ENCODE measurements at places on chromosomes 16 and 17. TPM values are rescaled to one million over a fixed set of nuclear protein-coding genes. Genes with fewer than 3 reads are reported as not detected.

DNA sequence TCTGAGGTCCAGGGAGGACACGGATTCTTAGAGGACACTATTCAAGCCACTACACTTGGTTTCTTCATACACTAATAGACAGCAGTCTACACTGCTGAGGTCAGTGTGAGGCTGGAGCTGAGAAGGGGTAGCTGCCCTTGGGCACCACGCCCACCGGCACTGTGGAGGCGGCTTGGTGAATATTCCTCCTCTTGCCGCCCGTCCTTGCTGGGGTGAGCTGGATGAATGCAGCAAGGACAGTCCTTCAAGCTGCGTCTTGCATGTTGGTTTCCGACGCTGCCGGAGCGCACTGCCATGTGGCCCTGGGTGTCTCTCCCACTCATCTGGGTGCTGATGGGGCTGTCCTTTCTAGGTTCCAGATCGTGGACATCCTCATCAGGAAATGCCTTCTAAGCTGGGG, 2.6 kb downstream of the ZNF205 start:
- no peak for DNase-seq

DNA sequence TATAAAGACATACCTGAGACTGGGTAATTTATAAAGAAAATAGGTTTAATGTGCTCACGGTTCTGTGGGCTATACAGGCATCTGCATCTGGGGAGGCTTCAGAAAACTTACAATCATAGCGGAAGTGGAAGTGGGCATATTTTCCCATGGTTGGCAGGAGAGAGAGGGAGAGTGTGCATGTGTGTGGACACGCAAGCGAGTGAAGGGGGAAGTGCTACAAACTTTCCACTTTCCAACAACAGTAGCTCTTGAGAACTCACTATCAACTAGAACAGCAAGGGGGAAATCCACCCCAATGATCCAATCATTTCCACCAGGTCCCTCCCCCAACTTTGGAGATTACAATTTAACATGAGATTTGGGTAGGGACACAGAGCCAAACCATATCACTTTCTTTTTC, 11.1 kb downstream of the TAOK1 start:
- no peak for DNase-seq

DNA sequence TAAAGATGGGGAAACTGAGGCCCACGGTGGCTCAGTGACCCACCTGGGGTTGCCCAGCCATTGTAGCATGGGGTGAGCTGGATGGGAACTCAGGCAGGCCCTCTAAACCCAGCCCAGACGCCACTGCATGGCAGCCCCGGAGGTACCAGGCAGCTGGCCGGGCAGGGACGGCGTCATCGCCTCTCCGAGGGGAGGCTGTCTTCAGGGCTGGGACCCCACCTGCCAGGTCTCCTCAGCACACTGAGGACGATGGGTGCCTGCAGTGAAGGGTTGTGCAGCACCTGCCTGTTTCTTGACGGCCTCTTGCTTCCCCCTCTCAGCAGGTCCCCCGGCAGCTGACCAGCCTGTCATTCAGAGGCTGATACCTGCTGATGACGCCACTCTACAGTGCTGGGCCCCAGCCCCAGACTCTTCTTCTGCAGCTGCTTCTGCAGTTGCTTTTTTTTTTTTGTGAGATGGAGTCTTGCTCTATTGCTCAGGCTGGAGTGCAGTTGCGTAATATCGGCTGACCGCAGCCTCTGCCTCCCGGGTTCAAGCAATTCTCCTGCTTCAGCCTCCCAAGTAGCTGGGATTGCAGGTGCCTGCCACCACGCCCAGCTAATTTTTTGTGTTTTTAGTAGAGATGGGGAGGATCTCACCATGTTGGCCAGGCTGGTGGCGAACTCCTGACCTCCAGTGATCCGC, 24.7 kb downstream of the RNF213 start:
- no peak for DNase-seq

DNA sequence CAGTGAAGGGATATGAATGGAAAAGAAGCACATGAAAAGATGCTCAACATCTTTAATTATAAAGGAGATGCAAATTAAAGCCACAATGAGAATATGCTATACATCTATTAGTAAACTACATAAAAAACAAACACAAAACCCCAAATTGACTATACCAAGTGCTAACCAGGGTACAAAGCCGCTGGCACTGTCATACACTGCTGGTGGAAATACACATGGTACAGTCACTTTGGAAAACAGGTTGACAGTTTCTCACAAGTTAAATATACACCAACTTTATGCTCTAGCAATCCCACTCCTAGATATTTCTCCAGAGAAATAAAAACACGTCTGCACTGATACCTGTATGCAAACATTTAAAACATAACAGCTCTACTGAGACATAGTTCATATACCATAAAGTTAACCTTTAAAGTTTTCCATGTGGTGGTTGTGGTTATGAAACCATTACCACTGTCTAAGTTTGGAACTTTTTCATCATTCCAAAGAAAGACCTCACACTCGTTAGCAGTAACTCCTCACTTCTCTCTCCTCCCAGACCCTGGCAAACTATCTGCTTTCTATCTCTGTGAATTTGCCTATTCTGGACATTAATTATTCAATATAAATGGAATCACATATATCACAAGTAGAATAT, 42.7 kb downstream of the ADGRG5 start:
- no peak for DNase-seq

- no peak for DNase-seq
Measured at GRCh38 chr17:31318298-31318801, 3.1 kb downstream of the EVI2A start.

DNA sequence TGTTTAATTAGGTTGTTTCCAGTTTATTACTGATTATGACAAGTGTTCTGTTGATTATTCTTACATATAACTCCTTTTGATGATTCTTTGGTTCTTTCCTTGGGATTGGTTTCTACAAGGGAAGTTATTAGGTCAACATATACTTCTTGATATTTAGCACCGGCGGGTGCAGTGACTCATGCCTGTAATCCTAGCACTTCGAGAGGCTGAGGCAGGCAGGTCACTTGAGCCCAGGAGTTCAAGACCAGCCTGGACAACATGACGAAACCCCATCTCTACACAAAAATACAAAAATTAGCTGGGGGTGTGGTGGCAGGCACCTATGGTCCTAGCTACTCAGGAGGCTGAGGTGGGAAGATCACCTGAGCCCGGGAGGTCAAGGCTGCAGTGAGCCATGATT, 120.2 kb upstream of the HAS3 start:
- no peak for DNase-seq

- DNase-seq, result no peak
Measured at GRCh38 chr17:65139101-65139764, 2.1 kb downstream of the RGS9 start.

GRCh38 chr17:73641826-73642600, 2.2 kb downstream of the SDK2 start:
- DNase-seq, result peak; percentile 47

- DNase-seq, result no peak
Measured at GRCh38 chr16:1651974-1652312, 26.1 kb upstream of the JPT2 start.

DNA sequence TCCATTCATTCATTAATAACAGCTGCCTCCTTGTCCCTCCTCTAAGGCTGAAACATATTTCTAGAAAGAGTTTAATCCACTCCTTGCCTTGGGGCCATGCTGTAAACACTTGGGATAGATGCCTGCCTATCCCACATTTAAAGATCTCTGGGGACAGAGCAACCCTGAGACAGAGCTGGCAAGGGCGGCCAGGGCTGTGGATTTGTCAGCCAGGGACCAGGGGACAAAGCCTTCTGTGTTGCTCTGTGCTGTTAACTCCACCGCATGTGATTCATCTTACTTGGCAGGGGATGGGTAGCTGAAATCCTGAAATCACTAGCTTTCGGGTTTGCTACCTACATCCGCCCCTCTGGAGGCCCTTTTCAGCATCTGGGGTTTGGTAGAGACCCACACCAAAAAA, 392.9 kb downstream of the SLC39A11 start:
- no peak for DNase-seq

DNA sequence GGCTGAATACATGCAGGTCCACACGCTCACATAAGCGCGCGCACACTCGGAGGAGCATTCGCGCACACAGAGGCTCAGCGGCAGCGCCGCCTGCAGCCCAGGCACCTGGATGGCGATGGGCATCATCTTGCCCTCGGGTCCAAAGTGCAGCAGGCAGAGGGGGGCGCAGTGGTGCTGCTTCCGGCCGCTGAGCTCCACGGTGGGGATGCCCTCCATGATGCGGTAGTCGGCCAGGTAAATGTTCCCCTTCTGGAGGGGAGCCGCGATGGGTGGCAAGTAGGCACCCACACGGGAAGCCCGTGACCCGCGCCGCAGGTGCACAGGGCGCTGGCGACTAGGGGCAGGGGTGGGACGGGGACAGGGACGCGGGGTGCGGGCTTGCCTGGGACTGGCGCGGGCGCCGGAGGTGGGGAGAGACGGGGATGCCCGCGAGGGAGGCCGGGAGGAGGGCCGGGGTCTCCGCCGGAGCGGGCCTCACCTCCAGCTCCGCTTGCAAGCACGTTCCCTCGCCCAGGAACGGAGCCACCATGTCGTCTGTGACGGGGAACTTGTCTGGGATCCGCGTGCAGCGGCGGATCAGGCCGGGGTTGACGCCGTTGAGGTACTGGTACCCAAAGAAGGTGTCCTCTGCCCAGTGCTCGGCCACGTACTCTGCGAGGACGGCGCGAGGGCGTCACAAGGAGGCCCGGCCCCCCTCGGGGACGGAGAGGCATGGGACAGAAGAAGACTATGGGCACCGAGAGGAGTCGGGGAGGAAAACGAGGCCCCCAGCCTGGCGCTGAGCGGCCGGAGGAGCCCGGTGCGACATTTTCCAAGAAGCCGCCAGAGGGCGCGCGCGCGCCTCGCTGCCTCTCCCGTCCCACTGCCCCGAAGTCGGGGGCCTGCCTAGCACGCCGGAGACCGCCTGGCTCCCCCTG, 8.0 kb downstream of the ALOX12B start:
- peak; percentile 84 for DNase-seq

DNA sequence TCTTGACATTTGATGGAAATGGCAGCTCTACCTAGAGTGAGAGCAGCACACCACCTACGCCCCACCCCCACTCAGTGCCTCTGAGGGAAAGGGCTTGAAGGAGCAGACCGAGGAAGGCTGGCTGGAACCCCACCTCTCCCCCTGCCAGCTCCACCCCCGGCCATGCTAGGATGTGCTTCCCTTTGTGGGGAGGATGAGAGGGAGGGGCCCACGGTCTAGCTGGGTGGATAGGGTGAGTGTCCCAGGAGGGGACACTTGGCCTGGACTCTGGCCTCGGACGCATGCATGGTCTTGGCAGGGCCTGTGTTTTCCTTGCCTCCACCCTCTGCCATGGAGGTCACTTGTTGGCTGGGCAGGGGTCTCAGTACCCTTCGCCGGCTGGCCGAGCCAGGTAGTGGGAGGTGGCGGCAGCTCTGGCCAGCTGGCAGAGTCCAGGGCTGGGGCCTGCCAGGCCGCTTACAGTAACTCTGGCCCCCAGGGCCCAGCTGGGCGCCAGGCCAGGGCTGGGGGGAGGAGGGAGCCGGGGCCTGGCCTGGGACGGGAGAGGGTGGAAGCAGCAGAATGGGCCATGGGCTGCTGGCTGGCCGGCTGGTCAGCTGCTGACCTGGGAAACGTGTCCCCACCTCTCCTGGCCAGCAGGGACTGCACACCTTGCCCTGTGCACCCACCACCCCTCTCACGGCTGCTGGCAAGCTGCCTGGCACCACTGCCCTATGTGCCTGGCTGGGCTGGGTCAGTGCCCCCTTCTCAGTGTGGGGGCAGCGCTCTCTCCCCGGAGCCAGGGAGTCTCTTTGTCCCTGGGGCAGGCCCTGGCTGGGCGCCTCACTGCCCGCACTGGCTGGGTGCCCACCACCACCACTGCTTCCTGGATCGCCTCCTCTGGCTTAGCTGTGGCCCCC, 23.0 kb downstream of the RARA start:
- no peak for DNase-seq

GRCh38 chr17:40350689-40351358, 13.7 kb downstream of the GJD3 start:
- DNase-seq, result peak; percentile 60

- DNase-seq, result peak; percentile 75
Measured at GRCh38 chr17:28726226-28726626, at the start of gene TLCD1. TSS of gene TLCD1 (minus strand) at chr17:28726233. CDS start at chr17:28726097, 136 bp downstream.

- DNase-seq, result no peak
Measured at GRCh38 chr17:71441098-71441497, 679.7 kb upstream of the SOX9 start.

DNA sequence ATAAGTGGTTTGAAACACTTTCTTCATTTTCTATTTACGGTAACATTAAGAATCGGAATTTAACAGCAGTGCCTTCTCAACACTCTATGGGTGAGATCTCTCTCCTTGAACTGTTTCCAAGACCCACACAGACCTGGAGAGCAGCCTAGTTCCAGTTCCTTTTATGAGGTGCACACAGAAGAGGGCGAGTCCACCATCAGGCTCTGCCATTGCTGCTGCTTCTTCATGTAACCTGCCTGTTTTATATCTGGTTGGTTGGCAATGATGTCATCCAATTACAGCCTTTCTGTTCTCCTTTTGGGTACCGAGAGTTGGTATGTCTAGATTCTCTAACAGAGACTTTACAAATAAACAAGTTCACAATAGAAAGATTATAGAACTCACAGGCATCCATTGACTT, 225.7 kb downstream of the UTP18 start:
- DNase-seq, result no peak

DNA sequence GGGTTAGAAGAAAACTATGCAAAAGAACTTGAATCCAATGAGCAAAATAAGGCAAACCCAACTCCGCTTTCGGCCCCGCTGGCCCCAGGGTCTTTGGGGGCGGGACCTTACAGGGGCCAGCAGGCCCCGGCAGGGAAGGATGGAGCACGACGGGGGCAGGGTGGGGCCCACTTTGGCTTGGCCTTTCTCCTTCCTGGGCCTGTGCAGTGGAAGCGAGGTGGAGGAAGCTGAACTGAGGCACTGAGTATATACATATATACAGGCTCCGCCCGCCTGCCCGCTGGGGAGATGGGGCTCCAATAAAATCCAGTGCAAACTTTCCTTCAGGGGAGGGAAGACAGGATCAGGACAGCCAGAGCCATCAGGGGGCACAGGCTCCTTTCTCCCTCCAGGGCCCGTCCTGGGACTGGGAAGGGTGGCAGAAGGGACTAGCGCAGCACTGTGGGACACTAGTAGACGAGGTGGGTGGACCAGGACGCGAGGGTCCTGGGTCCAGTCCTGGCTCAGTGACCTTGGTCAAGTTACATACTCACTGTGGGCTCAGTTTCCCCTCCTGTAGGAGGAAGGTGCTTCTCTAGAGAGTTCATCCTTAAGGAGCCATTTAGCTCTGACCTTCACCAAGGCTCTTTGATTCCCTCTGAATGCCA, 20.9 kb upstream of the MPO start:
- peak; percentile 8 for DNase-seq

- no peak for DNase-seq
Measured at GRCh38 chr16:58280846-58281301, 14.0 kb downstream of the PRSS54 start.

- DNase-seq, result no peak
Measured at GRCh38 chr16:17949982-17950250, 386.6 kb downstream of the NPIPA8 start.

GRCh38 chr16:54362591-54363206, 76.1 kb upstream of the IRX3 start:
- no peak for DNase-seq

The KRT24 gene
- not detected for total RNA-seq

The TEKT5 gene
- not detected for total RNA-seq

The KRTAP9-9 gene
- not detected for total RNA-seq

The C16orf86 gene
- 3.4 TPM for total RNA-seq

The CDH11 gene
- total RNA-seq, result 2.6 TPM

The MPP3 gene
- total RNA-seq, result 22.9 TPM

All from glutamatergic neuron (in vitro differentiated cells).